Stimulated activated CD8-positive, alpha-beta memory T cell treated with anti-CD3 and anti-CD28 coated beads, Interleukin-4, amount 100 ng/mL, for 1 hour (primary cell): ENCODE measurements at places on chromosomes 4 and X.

- DNase-seq = no peak
These were observed 916 bp upstream of the POU4F2 start for GRCh38 chr4:146637621-146638332.

GRCh38 chr4:140659943-140660700 lies 91.4 kb upstream of the UCP1 start:
- DNase-seq = no peak

GRCh38 chr4:71027611-71028010 lies 34.2 kb downstream of the DCK start:
- DNase-seq = no peak

GRCh38 chr4:99845708-99846469 lies 29.3 kb downstream of the DAPP1 start:
- DNase-seq = no peak

GRCh38 chr4:25972984-25973745 lies 59.1 kb downstream of the SMIM20 start:
- no peak for DNase-seq

DNA sequence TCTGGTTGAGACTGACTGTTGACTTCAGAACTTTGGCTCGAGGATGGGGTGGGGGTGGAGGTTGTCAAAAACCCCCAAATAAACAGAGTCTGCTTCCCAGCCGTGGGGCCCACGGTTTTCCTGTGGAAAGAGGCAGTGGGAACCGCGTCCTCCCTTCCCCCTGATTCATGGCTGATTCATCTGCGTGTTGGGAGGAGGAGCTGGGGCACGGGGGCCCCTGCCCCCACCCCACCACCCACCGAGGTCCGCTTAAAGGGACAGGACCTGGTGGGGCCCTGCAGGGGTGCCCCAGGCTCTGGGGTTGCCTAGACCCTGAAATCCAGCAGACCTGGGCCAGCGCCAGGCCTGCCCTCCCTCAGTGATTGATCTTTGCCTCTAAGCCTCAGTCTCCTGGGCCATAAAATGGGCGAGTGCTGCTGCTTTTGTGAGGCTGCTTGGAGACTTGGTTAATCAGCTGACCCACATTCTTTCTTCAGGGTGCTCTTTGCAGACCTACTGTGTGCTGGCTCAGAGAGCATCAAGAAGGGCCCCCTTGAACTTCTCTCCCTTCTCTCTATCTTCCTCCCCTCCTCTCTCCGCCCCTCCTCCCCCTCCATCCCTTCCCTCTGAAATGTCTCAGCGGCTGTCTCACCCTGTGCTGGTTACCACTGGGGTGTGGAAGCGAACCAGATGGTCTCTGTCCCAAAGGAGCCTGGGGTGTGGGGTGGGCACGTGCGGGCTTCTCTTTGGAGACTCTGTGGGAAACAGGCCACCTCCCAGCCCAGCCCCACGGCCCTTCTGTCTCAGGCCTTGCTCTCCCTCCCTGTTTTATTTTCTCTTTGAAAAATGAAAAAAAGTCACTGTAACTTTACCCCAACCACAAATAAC lies 9.1 kb downstream of the HTRA3 start:
- no peak for DNase-seq

DNA sequence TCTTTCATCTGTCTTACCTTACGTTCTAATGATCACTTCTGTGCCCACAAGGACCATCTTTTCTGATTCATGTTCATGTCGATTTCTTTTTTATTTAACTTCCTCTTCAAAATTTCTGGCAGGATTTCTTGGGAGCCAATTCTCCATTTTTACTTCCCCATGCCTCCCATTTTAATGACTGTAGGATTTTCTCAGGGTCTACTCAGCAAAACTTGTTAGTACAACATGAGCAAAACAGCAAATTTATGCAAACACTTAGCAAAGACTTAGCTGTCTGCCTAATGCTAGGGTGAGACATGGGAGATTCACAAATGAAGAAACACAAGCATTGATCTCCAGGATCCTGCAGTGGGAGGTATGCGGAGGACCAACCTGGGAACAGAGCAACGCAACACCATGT lies 5.5 kb downstream of the CD38 start:
- DNase-seq = no peak

DNA sequence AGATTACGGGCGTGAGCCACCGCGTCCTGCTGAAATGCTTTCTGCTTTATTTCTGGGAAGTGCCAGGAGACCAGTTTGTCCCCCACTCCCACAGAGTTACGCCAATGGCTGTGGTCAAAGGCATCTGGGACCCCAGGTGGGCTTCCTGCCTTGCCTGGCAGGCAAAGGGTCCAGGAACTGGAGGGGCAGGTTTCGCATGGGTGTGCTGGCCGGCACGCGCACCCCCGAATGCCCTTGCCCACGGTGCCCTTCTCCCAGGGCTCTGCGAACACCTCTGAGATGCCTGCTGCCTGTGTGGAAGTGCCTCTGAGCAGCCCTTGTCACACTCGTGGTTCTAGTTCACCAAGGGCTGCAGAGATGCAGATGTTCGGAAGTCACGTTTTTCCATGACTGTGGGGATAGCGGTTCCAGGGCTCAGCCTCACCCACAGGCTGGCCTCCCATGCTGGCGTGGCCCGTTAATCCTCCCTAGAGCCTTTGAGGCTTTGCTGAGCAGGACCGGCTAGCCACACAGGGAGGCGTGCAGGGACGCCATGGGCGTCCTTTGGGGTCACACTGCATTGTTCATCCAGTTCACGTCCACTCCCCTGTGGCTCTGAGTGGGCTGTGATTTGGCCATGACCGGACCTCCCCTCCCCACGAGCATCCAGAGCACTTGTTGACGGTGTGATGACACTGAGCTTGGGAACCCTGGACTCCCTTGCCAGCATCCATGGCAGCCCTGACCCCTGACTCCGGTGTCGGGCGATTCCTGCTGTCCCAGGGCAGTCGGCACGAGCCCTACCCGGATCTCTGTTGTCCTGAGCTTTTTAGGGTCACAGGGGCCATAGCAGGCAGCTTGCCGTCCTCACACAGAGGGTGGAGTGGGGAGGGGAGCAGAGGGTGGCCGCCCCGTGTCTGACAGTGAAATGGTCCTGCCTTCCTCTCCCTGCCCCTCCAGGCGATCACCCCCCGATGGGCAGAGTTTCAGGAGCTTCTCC lies 12.7 kb upstream of the ADD1 start:
- no peak for DNase-seq

- DNase-seq = no peak
These were observed 43.5 kb downstream of the UBE2K start for GRCh38 chr4:39741401-39741800.

GRCh38 chr4:106762666-106763443 lies 273.3 kb downstream of the DKK2 start:
- DNase-seq = no peak

DNA sequence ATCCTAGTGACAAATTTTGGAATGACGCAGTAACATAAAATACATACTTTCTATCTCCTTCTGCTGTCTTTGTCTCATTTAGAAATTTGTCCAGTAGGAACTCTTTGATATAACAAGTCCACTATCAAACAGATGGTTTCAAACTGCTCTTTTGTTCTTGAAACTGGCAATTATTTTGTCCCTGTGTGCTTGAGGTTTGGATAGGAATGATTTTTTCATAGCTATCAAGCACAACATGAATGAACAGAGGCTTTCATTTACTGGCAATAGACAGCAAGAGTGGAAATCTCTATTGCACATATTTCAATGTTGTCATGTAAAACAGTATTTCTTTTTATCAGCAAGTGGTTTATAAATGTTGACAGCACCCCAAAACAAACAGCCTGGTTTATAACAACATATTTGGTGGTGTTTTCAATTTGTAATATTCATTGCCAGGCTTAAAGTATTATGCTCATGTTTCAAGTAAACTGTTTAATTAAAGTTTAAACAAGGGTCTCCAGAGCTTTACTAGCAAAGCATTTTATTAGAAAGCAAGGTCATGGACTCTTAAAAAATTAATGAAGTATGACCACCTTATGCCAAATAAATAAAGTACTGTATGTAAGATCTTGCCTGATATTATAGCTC lies 60.0 kb downstream of the TIGD2 start:
- DNase-seq = no peak

DNA sequence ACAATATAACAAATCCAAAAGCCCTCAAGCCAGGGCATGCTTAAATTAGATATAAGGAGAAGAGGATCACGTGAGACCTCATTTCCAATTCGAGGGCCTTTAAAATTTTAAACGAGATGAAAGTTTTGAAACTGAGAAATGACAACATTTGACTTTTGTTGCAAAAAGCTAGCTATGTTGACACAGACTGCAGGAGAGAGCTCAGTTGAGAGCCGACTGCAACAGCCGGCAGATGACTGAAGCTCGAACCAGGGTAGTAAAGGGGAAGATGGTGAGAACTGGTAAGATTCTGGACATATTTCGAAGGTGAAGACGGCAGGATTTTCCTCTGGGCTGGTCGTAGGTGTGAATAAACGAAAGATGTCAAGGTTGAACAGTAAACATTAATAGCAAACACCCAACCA lies 773 bp downstream of the PRMT9 start:
- no peak for DNase-seq

DNA sequence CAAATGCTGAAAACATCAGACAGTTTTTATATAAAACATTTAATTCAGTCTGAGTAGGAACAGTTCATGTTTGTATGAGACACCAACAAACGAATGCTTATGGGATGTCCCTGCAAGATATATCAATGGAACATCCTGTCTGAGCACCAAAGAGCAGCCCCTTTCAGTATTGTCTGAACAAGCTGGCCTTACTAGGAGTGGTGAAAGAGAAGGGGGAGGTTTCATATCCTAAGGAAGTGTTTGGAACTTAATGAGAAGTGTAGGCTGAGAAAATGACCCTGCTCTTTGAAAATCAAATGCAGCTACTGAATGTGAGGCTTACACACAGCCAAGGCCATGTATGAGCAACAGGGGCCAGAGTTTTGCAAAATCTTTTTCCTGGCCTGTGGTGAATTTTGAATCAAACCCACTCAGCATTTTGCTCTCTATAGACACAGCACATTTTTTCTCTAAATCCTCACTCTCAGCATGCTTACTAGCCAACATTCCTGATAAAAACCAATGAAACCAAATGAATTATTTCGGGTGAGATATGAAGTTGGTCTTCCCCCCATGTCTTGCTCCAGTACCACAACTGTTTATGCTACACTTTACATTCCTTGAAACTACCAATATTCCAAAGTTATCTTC lies 119.4 kb downstream of the LUZP4 start:
- no peak for DNase-seq

DNA sequence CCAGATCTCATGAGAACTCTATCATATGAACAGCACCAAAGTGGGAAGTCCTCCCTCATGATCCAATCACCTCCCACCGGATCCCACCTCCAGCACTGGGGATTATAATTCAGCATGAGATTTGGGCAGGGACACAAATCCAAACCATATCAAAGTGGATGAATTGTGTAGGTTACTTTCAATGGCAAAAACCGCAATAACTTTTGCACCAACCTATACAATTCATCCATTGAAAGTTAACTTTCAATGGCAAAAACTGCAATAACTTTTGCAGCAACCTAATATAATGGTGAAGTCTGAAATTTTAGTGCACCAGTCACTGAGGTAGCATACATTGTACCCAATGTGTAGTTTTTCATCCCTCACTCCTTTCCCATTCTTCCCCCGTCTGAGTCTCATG lies 16.6 kb downstream of the STK32B start:
- DNase-seq = no peak

DNA sequence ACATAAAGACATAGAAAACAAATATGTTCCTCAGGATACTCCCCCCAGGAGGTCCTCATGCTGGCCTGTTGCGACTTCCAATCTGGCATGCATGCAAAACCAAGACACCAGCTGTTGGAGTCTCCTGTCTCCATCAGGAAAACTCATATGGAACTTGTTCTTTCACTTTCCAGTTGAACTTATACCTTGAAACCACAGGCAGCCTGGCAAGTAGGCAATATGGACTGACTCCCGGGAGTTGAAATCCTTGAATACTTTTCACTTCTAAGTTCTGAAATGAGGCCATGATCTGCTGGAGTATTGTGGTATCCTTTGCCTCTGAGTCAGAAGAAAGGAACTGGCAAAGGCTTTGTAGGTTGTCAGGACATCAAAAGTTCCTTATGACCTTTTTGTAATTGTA lies 444.2 kb downstream of the IDS start:
- DNase-seq = no peak

DNA sequence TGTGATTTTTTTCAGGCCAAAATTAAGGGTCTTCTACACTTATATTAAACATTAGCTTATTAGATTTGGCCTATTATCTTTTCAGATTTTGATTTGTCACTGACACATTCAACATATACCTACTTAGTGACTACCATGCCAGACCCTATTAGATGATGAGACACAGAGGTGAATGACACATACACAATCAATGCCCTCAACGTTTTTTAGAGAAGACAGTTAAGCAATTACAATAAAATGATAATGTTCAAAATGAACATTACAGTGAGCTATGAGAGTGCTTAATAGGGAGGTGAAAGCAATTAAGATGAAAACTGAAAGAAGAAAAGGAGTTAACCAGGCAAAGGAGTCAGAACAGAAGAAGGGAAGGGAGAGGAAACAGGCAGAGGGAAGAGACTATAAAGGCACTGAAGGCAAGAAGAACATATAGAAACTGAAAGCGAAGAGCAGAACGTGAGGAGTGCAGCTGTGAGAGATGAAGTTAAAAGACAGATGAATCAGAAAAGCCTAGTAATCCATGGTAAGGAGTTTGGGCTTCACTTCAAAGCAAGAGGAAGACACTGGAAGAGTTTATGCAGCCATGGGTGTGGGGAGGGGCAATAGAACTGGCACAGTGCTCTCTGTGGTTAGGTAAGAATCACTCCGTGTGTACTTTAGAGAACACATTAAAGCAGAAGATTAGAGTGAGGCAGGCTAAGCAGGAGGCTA lies 119.0 kb downstream of the REELD1 start:
- no peak for DNase-seq

- DNase-seq = no peak
These were observed 9.1 kb downstream of the CHRDL1 start for GRCh38 chrX:110786486-110786885.

DNA sequence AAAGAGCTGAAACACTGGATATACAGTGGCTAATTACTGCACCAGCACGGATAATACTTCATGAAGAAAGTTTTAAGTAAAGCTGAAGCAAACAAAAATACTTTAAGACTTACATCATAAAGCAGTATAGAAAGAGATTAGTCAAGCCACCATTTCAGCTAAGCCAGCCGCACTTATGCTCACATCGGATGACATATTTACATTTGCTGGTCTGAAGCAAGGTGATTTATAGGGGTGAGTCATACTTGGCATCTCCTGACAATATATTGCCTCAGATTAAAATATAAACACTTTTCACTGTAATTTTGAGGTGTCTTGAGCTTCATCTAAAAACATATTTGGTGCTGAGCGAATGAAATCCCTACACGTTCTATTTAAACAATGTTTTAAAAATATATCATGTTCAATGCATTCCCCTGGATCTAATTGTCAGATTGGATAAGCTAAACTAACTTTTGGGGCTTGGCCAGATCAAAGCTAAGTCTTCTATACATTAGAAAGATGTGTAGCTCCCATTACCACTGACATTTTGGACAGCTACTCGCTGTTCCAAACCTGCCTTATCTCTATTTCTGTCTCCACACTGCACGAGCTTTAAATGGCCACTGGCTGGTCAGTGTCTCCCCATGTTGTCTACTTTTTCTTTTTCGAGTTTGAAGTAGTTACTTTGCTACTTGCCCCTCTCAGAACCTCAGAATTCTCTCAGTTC lies 103.2 kb downstream of the VCX2 start:
- DNase-seq = no peak
